Natural killer cell (primary cell): ENCODE measurements at places on chromosomes 5 and 9.

DNA sequence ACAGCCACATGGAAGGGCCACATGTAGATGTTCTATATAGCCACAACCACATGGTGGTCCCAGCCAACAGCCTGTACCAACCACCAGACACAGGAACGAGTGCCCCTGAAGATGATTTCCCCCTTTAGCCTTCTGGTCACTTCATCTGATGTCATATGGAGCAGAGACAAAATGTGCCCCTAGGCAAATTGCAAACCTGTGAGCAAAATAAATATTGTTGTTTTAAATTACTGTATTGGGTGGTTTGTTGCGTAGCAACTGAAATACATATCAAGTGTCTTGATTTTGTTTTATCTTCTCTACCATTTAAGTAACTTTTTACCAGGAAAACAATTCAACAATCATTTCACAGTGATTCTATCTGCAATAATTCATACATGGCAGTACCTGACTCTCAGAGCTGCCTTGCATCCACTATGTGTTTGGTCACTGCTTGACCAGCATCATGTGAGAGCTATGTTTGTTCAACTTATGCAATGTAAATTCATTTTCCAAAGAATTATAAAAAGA lies 142.5 kb upstream of the VLDLR start:
- no peak for DNase-seq
- H3K4me1 ChIP-seq = no peaks in the 10 kb centered on the region
- H3K27me3 ChIP-seq = no peaks in the 10 kb centered on the region
- H3K27ac ChIP-seq = no peak overlapping the region

GRCh38 chr5:151196556-151197290 lies 27.2 kb downstream of the CCDC69 start:
- H3K4me3 ChIP-seq = no peak overlapping the region
- H3K27ac ChIP-seq = no peak overlapping the region
- no peak for DNase-seq
- H3K27me3 ChIP-seq = no peaks in the 10 kb centered on the region
- H3K36me3 ChIP-seq = peaks cover 61% of the 10 kb centered on the region

DNA sequence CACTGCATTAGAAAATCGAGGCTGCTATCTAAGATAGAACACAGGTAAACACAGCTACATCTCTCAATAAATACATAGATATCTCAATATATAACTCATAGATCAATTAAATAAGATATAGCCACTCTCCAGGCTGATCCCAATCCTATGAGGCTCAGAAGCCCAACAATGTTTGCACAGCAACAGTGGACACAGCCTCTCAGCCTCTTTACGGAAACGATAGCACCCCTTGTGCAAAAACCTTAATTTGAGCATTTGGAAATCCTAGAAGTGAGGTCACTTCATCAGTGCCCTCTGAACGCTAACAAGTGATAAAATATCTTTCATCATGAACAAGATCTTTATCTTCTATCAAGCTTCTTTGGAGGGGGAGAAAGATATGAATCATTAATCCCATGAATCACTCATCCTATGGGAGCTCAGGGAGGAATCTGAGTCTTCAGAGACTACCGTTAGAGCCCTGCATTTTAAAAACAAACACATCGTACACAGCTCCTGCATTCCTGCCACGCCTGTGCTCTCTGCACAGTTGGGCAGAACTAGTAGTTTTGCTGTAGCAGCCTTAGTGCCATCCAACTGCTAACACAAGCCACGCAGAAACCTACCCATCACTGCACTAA lies 71.4 kb downstream of the MED27 start:
- H3K27ac ChIP-seq = no peak overlapping the region
- DNase-seq = no peak
- H3K27me3 ChIP-seq = no peaks in the 10 kb centered on the region
- peaks cover 5% of the 10 kb centered on the region for H3K4me1 ChIP-seq

GRCh38 chr5:151183456-151184245 lies 26.1 kb upstream of the ANXA6 start:
- no peaks in the 10 kb centered on the region for H3K4me1 ChIP-seq
- no peak overlapping the region for H3K27ac ChIP-seq
- H3K36me3 ChIP-seq = peaks cover 84% of the 10 kb centered on the region
- H3K4me3 ChIP-seq = no peak overlapping the region
- no peaks in the 10 kb centered on the region for H3K27me3 ChIP-seq
- no peak for DNase-seq

DNA sequence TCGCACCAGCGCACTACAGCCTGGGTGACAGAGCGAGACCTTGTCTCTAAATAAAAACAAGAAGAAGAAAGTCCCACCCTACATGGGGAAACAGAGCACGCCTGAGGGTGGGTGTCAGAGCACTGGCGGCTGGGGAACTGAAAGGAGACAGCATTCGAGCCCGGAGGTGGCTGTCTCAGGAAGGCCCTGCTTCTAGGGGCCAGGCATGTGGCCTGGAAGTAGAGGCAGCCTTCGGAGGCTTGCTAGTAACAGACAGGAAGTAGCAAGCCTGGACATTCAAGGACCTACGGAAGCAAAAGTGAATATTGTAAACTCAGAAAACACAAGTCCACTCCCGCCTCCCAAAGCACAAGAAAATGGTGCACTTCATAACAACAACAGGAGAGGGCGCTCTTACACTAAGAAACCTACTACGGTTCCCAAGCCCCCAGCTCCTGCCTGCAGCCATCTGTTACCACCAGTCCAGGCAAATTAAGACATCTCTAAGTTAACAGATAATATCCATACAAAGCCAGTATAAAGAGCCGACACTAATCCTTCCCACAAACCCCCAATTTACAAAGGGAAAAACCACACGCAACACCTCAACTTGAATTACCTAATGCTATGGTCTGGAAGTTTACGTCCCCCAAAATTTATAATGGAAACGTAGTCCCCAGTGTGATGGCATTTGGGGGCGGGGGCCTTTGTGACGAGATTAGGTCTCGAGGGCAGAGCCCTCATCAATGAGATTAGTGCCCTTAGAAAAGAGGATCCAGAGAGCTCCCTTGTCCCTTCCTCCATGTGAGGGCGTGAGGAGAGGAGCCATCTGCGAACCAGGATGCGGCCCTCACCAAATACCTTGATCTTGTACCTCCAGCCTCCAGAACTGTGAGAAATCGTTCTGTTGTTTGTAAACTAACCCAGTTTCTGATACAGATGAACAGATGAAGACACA lies 7.7 kb downstream of the RASGEF1C start:
- no peaks in the 10 kb centered on the region for H3K27me3 ChIP-seq
- no peak overlapping the region for H3K4me3 ChIP-seq
- no peaks in the 10 kb centered on the region for H3K4me1 ChIP-seq
- H3K27ac ChIP-seq = no peak overlapping the region
- H3K36me3 ChIP-seq = no peaks in the 10 kb centered on the region

GRCh38 chr5:117863586-117864296 lies 1124.6 kb downstream of the DTWD2 start:
- H3K27me3 ChIP-seq = no peaks in the 10 kb centered on the region
- no peak overlapping the region for H3K4me3 ChIP-seq
- no peak overlapping the region for H3K27ac ChIP-seq

DNA sequence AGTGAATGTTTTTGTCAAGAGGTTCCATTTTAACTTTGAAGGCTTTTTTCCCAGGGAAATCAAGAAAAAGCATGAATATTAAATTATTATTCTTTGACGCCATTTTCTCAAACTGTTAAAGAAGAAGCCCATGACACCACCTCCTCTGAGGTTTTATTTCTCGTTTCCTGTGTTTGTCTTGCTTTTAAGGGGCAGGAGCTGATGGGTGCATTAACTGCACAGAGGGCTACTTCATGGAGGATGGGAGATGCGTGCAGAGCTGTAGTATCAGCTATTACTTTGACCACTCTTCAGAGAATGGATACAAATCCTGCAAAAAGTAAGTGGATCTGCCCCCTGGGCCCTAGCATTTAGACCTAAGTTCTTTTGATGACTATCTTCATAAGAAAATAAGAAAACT lies 205.3 kb downstream of the RFK start:
- no peaks in the 10 kb centered on the region for H3K36me3 ChIP-seq
- H3K4me3 ChIP-seq = peak overlapping the region; percentile 2
- no peak for DNase-seq
- H3K27me3 ChIP-seq = no peaks in the 10 kb centered on the region
- H3K27ac ChIP-seq = peak overlapping the region; percentile 45
- H3K4me1 ChIP-seq = peaks cover 5% of the 10 kb centered on the region

DNA sequence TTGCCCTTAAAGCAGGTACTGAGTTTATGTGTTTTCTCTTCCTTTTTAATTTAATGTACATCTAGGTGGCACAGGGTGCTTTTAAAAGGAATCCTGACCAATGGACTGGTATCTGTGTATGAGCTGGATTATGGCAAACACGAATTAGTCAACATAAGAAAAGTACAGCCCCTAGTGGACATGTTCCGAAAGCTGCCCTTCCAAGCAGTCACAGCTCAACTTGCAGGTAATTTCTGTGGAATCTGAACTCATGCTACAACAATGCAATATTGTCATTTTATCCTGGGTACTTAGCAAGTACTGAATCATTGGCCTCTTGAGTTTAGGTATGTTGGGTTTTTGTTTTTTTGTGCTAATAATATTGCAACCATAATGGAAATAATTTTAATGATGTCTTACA lies 14.4 kb upstream of the TMOD1 start:
- no peaks in the 10 kb centered on the region for H3K4me1 ChIP-seq
- peaks cover 44% of the 10 kb centered on the region for H3K36me3 ChIP-seq
- H3K27me3 ChIP-seq = no peaks in the 10 kb centered on the region
- no peak overlapping the region for H3K4me3 ChIP-seq
- DNase-seq = no peak

GRCh38 chr9:104936291-104936690 lies 8.3 kb upstream of the ABCA1 start:
- no peak for DNase-seq
- H3K36me3 ChIP-seq = no peaks in the 10 kb centered on the region
- no peaks in the 10 kb centered on the region for H3K4me1 ChIP-seq
- no peaks in the 10 kb centered on the region for H3K27me3 ChIP-seq
- no peak overlapping the region for H3K27ac ChIP-seq

DNA sequence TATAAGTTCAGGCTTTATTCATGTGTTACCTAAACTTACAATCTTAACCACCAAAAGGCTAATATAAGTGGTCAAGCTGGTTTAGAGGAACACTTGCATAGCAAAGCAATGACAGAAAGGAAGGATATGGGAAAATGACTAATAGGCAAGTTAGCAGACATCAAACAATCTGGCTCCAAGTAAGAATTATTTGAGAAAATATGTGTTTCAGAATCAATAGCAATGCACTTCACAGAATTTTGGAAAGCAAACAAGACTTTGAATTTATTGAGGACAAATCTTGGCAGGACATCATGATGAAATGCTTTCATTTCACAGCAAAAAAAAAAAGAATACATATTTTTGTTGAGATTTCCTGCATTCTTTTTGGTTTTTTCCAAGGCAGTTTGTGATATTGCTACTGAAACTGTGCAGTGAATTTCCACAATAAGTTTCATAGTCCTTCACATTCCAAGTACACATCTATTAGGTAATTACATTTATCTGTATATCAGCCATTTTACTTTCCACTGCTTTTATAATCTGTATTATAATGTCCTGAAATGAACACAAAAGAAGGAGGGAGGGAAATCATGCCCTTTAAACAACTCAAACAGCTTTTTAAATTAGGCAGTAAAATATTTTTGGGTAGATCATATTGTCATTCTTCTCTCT lies 417.9 kb downstream of the NR2F1-AS1 start:
- no peak overlapping the region for H3K4me3 ChIP-seq
- H3K4me1 ChIP-seq = no peaks in the 10 kb centered on the region
- no peak for DNase-seq

DNA sequence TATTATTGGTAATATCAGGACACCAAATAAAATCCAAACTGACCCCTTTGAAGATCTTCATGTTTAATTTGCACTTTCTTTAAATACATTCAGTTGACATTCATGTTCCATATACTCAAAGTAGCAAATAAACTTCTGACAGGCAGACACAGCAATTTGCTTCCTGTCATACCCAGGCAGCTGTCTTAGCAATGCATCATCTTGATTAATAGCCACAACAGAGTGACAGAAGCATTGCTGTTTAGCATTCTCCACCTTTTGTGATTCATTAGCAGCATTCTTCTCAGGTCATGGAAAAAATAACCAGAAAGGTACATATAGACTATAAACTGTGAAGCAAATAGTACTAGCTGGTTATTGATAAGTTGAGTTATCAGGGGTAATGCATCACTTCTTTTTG lies 366.8 kb downstream of the CYLC2 start:
- no peak overlapping the region for H3K4me3 ChIP-seq
- H3K27me3 ChIP-seq = no peaks in the 10 kb centered on the region
- H3K27ac ChIP-seq = no peak overlapping the region
- no peaks in the 10 kb centered on the region for H3K36me3 ChIP-seq
- no peaks in the 10 kb centered on the region for H3K4me1 ChIP-seq
- no peak for DNase-seq

DNA sequence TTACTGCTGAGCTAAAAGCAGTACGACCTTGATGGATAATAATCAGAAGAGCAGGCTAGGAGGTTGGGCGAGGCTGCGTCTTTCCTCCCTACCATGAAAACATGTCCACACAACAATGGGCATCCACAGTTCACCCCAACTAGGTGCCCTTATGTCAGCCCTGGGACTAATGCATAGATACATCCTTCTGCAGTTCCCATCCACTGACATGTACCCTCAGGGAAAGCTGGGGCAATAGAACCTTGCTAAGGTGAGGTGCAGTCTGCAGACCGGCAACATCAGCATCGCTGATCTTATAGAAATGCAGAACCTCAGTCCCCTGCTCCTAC lies 697 bp upstream of the PRUNE2 start:
- H3K4me1 ChIP-seq = no peaks in the 10 kb centered on the region
- H3K4me3 ChIP-seq = no peak overlapping the region
- no peak for DNase-seq
- no peak overlapping the region for H3K27ac ChIP-seq

GRCh38 chr9:117705386-117705785 lies 1.2 kb downstream of the TLR4 start:
- no peaks in the 10 kb centered on the region for H3K27me3 ChIP-seq
- no peak overlapping the region for H3K4me3 ChIP-seq
- H3K4me1 ChIP-seq = peaks cover 4% of the 10 kb centered on the region
- H3K27ac ChIP-seq = no peak overlapping the region
- no peak for DNase-seq

- H3K27ac ChIP-seq = no peak overlapping the region
- H3K27me3 ChIP-seq = no peaks in the 10 kb centered on the region
- H3K36me3 ChIP-seq = peaks cover 7% of the 10 kb centered on the region
- DNase-seq = no peak
These were observed 16.4 kb downstream of the MED27 start for GRCh38 chr9:132063281-132063680.

DNA sequence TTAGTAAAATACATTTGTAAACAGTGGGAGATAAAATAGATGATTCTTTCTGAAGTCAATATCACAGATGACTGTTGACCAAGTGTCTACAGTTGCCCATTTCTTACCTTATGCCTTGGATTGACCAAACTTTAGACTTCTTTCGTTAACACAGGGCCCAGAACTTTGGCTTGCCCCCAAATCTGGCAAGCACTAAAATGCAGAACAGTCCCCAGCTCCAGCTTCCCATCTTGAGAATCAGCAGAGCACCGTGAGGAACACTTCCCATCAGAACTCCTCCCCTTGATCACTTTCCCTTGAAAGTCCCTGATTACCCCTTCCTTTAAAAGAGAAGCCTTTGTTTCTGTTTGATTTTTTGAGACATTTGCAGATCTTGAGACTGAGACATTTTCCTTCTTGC lies 1039.9 kb downstream of the TLE1 start:
- H3K4me3 ChIP-seq = no peak overlapping the region
- DNase-seq = no peak
- no peaks in the 10 kb centered on the region for H3K4me1 ChIP-seq
